ENCODE measurements at places on chromosomes 5 and 9.

- DNase-seq = no peak
These were observed 62.9 kb downstream of the RAI14 start for GRCh38 chr5:34719029-34719428.

- no peak for DNase-seq
These were observed 4.4 kb upstream of the NDUFS4 start for GRCh38 chr5:53556001-53556400.

DNA sequence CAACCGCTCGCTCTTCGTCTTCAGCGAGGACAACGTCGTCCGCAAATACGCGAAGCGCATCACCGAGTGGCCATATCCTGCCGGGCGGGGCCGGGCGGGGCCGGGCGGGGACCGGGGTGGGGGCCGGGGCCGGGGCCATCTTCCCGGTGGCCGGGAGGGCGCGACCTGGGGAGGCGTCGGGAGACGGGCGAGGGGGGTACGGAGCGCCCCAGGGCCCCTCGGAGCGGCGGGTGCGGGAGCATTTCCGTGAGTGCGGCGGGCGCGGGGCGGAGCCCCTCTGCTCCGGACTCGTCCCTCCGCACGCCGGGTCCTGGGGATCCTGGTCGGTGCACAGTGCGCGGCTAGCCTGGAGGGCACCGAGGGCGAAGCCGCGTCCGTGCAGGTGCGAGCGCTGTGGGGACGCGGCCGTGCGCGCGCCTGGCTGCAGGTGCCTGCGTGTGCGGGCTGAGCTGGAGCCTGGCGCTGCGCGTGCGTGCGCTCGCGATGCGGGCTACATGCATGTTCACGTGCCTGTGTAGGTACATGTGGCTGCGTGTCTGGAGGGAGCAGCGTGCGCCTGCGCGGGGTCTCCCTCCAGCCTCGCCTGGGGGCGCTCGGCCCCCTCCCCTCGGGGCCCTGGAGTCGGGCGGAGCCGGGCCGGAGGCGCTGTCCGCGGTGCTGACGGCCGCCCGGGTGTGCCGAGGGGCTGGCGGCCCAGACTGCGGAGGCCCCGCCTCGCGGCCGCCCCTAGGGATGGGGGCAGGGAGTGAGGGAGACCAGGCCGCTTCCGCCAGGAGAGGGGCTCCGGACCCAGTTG is 762 bp downstream of the CACNA1B start:
- DNase-seq = no peak

DNA sequence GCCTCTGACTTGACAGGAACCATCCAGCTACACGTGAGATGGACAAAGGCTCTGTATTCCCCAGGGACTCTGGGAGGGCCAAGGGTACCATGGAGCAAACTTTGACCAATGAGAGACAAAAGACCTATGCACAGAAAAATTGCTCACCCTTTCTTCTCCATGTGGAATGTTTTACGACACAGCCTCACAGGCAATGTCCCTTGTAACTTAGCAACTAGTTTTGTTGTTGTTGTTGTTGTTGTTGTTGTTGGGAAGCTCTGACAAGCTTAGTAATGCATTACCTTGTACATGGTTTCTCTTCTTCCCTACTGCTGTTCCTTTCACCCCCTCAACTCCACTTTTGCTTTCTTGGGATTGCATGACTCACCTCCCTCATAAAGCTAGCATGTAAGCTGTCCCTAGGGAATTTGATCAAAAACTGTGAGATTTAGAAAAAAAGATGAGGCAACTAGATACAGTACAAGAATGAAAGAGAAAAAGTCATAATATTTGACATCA is 550.9 kb downstream of the RAB3C start:
- no peak for DNase-seq

DNA sequence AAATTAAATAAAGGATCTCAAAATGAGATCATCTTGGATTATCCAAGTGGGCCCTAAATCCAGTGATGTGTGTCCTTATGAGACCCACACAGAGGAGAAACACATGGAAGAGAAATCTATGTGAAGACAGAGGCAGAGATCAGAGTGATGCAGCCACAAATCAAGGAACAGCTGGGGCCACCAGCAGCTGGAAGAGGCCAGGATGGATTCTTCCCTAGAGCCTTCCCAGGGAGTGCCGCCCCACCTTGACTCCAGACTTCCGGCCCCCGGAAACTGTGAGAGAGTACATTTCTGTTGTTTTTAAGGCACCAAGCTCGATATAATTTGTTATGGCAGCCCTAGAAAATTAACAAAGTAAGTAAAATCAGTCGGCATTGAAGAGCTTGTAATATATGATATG is 286.9 kb downstream of the FBXL7 start:
- DNase-seq = no peak

- DNase-seq = no peak
These were observed 482 bp downstream of the NFIB start for GRCh38 chr9:14313378-14313940.

GRCh38 chr5:15421381-15421780 is 78.6 kb upstream of the FBXL7 start:
- DNase-seq = no peak

GRCh38 chr9:105216440-105217178 is 27.8 kb upstream of the SLC44A1 start:
- DNase-seq = no peak

GRCh38 chr5:122907276-122907675 is 61.9 kb downstream of the SNX24 start:
- no peak for DNase-seq

DNA sequence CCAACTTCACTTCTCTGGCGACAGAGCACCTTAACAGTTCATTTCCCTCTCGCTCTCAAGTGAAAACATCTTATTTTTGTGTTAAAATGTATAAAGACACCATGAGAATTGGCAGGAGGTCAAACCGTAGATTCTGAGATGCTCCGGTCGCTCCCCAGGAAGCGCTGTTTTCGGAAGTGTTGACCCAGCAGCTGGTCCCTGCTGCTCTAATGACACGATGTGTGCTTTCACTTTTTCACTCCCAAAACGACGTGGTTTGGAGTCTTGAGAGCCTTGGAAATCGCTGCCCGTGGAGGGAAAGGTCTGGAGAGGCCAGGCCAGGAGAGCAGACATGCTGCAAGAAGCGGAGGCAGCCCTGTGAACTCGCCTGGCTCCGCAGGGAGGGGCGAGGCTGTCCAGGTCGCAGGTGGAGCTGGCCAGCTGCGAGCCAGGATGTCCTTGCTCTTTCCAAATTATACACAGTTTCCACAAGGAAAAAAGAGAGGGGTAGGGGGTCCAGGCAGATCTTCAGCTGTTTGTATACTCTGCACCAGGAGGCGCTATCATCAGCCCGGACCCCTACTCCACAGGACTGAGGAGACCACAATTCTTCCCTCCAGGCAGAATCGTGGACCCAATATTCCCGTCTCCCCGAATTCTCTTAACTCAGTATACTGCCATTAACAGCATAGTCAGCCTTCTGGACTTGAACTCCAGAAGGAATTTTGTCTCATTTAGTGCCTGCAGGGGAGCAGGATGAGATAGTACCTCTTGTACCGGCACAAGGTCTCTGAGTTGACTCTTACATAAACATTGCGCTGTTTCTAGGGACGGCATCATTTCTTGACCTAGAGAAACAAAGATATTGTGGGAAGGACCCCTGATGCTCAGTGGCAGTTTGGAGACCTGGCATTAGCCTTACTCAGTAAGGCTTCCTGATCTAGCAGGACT is 248.6 kb upstream of the ANKRD55 start:
- peak; percentile 24 for DNase-seq

DNA sequence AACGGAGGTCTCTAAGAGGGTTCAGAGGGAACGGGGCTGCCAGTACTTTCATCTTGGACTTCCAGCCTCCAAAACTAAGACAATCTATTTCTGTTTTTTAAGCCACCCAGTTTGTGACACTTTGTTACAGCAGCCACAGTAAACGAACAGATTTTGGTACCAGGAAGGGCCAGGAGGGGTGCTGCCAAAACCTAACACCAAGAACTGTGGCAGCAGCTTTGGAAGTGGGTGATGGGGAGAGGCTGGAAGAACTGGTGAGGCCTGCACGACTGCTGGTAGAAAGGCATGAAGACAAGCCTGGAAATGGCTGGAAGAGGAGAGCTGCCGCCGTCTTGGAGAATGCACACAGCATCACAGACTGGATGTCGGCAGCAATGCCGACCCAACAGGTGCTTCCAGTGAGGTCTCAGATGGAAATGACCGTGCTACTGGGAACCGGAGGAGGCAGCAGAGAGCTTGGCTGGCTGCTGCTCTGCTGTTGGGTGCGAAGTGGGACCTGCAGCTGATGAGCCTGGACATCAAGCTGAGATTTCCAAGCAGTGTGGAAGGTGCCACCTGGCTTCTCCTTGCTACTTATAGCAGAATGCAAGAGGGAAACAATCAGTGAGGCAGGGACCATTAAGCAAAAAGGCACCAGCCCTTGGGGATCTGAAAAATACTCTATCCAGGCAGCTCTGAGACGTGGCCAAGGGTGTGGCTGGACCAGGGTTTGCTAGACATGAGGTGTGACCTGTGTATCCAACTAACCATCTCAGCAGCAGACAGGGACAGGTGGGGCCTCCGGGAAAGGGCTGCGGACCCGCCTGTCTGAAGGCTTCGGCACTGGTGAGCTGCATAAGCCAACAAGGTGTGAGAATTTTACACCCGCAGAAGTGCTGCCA is 4.7 kb upstream of the TMEM210 start:
- DNase-seq = no peak

GRCh38 chr9:38110476-38110875 is 41.4 kb upstream of the SHB start:
- no peak for DNase-seq

DNA sequence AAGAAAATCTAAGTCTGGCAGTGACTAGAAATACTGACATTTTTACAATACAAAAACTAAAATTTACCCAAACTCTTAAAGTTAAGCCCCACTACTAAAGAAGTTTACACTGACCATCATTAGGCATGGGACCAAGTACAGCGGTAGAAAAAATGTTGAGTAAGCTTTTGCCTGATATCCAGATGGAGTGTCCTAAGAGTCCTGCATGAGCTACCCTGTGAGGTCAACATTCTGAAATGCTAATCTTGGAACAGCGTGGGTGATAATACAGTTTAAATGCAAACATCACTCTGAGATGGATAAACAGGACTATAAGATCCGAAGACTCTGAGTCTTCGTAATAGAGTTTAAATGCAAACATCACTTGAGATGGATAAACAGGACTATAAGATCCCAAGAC is 189.7 kb downstream of the DCP2 start:
- no peak for DNase-seq

DNA sequence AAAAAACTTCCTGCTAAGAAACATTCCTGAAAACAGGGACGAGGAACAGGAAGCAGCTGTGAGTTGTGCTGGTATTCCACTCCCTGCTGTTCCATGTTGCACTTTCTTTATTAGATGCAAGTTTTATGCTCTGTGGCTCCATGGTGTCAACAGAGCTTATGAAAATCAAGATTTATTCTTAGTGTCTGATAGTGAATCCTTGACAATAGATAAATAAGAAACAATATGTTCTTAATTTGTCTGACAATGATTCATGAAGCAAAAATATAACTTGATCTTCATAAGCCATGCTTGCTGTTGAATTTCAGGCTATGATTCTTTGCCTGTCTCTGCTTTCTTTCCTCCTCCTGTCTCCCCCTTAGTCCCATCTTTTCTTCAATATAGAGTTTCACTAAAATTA is 119.6 kb downstream of the DROSHA start:
- DNase-seq = no peak

DNA sequence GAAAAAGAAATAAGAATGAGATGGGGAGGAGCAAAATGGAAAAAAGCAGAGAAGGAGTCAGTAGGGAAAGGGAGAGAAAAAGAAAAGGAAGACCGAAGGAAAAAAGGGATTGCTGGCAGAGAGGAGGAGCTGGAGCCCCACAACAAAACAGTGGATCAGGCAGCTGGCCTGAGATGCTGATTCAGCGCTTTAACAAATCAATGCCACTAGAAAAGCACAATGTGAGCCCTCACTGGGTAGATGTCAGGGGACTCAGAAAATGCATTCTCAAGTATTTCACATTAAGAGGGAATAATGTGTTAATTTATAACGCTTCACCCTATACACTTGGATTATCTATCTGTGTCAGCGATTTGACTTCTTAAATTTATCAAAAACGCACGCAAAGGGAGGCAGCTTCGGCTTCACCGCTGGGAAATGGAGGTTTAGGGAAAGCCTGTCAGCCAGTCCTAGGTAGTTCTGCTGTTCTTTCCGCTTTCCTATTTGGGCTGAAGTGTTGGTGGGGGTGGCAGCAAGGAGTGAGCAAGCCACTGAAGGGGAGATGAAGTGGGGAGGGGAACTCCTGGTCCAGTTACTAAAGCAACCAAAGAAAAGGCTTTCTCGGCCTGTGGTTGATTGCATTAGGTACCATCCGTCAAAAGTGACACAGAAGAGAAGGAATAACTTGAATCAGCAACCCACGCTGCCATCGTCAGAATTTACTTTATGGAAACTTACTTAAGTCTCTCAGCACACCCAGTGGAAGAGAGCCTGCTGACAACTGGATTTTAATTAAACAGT is 161.6 kb downstream of the BNC2 start:
- DNase-seq = no peak

DNA sequence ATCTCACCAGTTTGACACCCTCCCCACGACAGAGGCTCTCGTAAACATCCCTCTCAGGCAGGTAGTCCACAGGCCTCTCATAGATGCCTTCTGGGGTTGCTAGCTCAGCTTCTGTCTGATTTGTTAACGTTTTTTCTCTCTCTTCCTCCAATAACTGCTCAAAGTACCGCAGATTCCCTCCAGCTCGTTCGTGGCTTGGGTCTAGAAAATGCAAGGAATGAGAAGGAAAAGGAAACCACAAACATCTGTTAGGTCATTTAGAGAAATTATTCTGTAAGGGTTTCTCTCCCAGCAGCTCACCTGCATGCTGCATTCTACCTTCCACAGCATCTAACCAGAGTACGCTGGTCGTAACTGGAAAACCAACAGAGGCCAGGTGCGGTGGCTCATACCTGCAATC is 18.5 kb downstream of the P4HA2 start:
- no peak for DNase-seq

DNA sequence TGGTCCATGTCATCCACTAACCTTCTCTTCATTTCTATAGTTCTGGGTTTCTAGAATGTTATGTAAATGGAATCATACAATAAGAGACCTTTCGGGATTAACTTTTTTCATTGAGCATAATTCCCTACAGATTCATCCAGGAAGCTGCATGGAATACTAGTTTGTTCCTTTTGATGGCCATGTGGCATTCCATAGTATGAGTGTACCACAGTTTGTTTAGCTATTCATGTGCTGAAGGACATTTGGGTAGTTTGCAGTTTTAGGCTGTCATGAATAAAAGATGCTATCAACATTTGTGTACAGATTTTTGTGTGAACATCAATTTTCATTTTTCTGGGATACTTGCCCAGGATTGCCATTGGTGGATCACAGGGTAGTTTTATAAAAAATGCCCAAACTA is 6.8 kb upstream of the SPTLC1 start:
- DNase-seq = no peak

Measured in substantia nigra (tissue), 51 donors.